ENCODE measurements at places on chromosomes 13 and 19.

DNA sequence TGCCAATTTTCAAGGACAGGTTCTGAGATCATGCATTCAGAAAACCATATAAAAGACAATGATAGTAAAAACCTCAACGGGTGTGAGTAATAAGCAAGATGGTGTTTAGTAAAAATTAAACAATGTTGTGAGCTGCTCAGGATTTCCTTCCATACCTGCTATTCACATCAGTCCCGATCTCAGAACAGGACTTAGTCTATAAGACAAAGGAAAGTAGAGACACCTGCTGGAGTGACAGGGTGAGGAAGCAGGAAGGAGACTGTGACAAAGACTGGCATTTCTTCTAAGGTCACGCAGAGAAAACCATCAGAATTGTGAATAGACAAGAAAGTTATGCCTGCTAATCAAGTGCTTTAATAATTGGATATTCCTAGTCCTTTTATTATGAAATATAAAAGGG is 648.0 kb downstream of the DACH1 start:
- H3K36me3 ChIP-seq, result no peaks in the 10 kb centered on the region
- H3K27ac ChIP-seq, result no peak overlapping the region
- no peaks in the 10 kb centered on the region for H3K27me3 ChIP-seq
- no peak for DNase-seq

DNA sequence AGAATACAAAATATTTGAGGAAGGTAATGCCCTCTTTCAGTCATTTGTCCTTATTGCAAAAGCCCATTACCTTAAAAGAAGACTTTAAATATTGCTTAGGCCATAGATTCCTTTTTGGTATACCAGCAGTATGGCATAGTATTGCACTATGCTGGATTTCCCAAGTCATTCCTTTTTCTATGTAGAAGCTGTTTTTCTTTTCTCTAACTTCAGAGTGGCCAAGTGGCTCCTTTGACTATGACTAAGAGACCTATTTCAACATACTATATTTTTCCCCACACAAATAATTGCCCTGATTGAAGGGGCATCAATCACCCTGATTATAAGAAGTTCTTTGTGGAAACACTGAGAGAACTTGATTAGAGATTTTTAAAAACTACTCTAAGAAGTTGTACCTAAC is 68.6 kb downstream of the UFM1 start:
- H3K4me1 ChIP-seq, result no peaks in the 10 kb centered on the region
- no peak overlapping the region for H3K4me3 ChIP-seq
- DNase-seq, result no peak
- H3K27ac ChIP-seq, result no peak overlapping the region

DNA sequence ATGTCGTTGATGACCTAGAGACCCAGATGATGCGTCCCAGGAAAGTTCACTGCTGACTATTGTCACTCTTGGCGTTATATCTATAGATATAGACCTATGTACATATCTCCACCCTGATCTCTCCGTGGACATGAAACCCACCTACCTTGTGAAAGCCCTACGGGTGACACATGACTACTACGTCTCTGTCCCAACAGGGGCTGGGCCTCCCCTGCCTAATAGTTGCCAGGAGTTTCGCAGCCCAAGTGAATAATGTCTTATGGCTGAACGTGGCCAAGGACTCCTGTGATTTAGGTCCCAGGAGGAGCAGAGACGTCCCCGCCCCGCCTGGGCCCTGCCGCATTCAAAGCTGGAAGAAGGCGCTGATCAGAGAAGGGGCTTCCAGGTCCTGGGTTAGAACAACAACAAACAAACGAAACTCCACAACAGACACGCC is 4.9 kb upstream of the POU4F1 start:
- H3K4me3 ChIP-seq, result no peak overlapping the region
- H3K27me3 ChIP-seq, result peaks cover 68% of the 10 kb centered on the region

DNA sequence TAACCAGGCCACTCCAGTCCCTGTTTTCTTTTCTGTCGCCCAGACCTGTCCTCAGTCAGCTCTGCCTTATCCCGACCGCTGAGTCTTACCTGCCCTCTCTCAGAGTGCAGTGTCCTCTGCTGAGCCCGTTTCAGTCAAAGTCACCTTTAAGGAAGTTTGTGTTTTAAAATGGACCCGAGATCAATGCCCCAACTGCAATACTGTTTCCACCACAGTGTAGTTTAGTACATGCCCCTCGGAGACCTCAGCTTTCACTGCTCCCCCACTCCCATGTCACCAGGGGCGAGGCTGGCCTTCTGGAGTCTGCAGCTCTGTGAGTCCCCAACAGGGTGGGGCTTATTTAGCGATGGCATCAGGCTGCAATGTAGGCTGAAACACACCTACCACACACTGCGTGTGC is 248.4 kb upstream of the TSHZ3 start:
- H3K27me3 ChIP-seq, result no peaks in the 10 kb centered on the region
- H3K36me3 ChIP-seq, result no peaks in the 10 kb centered on the region
- no peak overlapping the region for H3K4me3 ChIP-seq
- DNase-seq, result no peak
- no peak overlapping the region for H3K27ac ChIP-seq

DNA sequence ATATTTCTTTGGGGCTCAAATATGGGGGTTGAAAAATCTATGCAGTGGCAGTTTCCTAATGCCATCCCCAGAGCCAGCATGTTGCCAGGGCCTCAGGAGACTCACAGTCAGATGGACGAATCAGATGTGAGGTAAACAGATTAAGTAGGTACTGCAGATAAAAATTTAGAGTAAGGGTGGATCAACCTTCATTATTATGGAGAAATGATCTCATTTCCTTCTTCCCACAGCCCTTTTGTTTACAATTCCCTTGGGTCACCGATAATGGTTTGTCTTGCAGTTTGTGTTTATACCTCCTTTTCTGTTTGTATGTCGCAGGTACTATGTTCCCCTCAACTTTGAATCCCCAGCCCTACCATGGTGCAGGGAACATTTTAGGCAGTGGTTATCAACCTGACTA is 20.0 kb downstream of the DIAPH3 start:
- no peak for DNase-seq
- no peak overlapping the region for H3K4me3 ChIP-seq
- no peaks in the 10 kb centered on the region for H3K36me3 ChIP-seq
- H3K4me1 ChIP-seq, result no peaks in the 10 kb centered on the region

DNA sequence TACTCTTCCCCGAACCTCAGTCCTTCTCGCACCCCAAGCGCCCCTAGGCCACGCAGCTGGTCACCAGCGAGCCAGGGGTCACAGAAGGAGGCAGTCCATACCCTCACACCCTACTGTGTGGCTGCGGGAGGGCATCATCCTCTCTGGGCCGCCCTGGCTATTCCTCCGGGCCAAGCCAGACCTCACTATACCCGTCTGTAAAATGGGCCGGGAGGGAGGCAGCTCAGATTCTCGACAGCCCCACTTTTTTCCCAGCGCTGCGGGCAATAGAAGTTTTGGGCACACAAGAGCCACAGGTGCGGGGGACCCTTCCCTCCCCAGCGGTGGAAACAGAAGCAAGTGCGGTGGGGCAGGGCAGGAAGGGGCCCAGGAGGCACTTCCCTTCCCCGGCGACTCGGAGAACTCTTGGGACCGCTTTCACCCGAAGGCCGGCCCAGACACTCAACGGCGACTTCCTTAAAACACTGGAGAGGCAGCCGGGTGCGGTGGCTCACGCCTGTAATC is 5.6 kb upstream of the ARRDC2 start:
- peak overlapping the region; percentile 46 for H3K4me3 ChIP-seq
- no peak for DNase-seq
- no peak overlapping the region for H3K27ac ChIP-seq
- no peaks in the 10 kb centered on the region for H3K36me3 ChIP-seq
- H3K4me1 ChIP-seq, result peaks cover 15% of the 10 kb centered on the region

GRCh38 chr13:29917650-29918049 is 67.2 kb upstream of the UBL3 start:
- H3K4me1 ChIP-seq, result peaks cover 1% of the 10 kb centered on the region
- H3K27me3 ChIP-seq, result no peaks in the 10 kb centered on the region
- no peaks in the 10 kb centered on the region for H3K36me3 ChIP-seq
- no peak for DNase-seq

DNA sequence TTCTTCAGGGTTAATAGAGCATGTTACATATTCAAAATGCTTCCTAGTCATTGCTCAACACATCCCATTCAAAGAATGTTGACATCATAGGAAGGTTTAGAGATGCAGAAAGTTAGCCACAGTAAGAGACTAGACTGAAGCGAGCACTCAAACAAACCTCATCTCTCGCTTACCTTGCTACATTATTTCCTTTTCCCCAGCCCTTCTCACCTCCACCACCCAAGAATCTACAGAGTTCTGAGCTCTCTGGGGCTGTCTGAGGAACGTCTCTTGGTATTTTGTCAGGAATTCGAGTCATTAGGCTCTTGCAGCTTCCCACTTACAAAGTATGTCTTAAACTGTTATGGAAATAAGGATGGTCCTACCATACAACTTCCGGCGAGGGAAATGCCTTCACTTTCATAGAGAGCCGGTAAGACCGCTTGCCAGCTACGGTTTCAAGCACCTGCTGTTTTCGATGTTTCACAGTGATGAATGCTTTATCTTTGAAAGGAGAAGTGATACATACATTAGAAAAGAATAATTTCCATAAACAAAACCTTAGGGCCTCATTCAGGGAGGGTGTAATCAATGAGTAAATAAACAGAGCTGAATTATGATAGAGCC is 65.1 kb downstream of the FLT1 start:
- H3K36me3 ChIP-seq, result no peaks in the 10 kb centered on the region
- no peaks in the 10 kb centered on the region for H3K27me3 ChIP-seq

GRCh38 chr13:84439108-84439507 is 556.8 kb upstream of the SLITRK1 start:
- no peaks in the 10 kb centered on the region for H3K27me3 ChIP-seq
- H3K36me3 ChIP-seq, result no peaks in the 10 kb centered on the region
- no peak for DNase-seq
- no peak overlapping the region for H3K27ac ChIP-seq
- no peak overlapping the region for H3K4me3 ChIP-seq

- H3K4me3 ChIP-seq, result no peak overlapping the region
- H3K4me1 ChIP-seq, result peaks cover 2% of the 10 kb centered on the region
- H3K36me3 ChIP-seq, result no peaks in the 10 kb centered on the region
- H3K27me3 ChIP-seq, result no peaks in the 10 kb centered on the region
These were observed 7.9 kb upstream of the DPY19L3 start for GRCh38 chr19:32397671-32398101.

- no peak for DNase-seq
- H3K4me3 ChIP-seq, result no peak overlapping the region
- no peak overlapping the region for H3K27ac ChIP-seq
- H3K36me3 ChIP-seq, result no peaks in the 10 kb centered on the region
- H3K27me3 ChIP-seq, result no peaks in the 10 kb centered on the region
These were observed 564.1 kb downstream of the DCT start for GRCh38 chr13:93915269-93915809.

- H3K4me3 ChIP-seq, result no peak overlapping the region
- H3K36me3 ChIP-seq, result peaks cover 98% of the 10 kb centered on the region
- H3K27ac ChIP-seq, result no peak overlapping the region
- H3K27me3 ChIP-seq, result no peaks in the 10 kb centered on the region
- no peak for DNase-seq
These were observed 5.6 kb upstream of the FDX2 start for GRCh38 chr19:10321417-10321797.

DNA sequence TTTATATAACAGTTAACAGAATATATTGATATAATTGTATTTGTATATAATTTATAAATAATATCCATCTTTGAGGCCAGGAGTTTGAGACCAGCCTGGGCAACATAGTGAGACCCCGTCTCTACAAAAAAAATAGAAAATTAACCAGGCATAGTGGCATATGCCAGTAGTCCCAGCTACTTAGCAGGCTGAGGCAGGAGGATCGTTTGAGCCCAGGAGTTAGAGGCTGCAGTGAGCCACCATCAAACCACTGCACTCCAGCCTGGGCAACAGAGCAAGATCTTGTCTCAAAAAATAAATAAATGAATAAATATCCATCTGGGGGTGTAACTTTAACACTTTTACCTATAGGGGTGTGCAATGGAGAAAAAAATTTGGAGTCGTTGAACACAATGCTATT is 1.3 kb upstream of the SHFL start:
- H3K36me3 ChIP-seq, result peaks cover 8% of the 10 kb centered on the region
- no peaks in the 10 kb centered on the region for H3K27me3 ChIP-seq
- no peak overlapping the region for H3K27ac ChIP-seq
- no peak for DNase-seq
- H3K4me3 ChIP-seq, result no peak overlapping the region

GRCh38 chr13:73419186-73419585 is 360.4 kb downstream of the KLF5 start:
- no peaks in the 10 kb centered on the region for H3K36me3 ChIP-seq
- no peak for DNase-seq
- no peak overlapping the region for H3K27ac ChIP-seq
- no peaks in the 10 kb centered on the region for H3K27me3 ChIP-seq
- no peak overlapping the region for H3K4me3 ChIP-seq

DNA sequence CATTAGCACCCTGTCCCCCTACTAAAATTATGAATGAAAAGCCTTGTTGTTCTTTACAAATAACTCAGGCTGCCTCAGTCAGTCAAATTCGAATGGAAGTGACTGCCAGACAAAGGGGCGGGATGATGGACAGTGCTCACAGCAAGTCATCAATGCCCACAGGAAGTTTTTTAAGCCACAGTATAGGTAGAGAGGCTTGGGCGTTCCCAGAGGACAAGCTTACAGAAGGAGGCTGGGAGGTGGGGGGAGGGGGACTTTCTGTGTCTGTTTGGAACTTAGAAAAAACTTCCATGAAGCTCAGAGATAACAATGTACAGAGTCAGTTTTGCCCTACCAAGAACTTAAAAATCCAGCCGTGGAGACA is 18.5 kb upstream of the SPRY2 start:
- H3K27ac ChIP-seq, result no peak overlapping the region
- no peaks in the 10 kb centered on the region for H3K27me3 ChIP-seq
- no peak overlapping the region for H3K4me3 ChIP-seq
- no peak for DNase-seq
- H3K36me3 ChIP-seq, result no peaks in the 10 kb centered on the region

DNA sequence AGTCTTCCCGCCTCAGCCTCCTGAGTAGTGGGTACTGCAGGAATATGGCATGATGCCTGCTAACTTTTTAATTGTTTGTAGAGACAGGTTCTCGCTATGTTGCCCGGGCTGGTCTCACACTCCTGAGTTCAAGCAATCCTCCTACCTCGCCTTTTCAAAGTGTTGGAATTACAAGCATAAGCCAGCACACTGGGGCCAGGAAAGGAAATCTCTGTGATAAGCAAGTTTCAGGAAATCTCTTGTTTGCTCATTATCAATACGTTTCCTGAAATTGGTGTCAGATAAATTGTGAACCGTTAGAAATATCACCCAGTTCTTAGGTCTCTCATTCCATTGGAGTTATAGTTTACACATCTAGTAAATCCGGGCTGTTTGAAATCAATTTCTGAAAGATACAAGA is 14.2 kb downstream of the WBP4 start:
- no peaks in the 10 kb centered on the region for H3K4me1 ChIP-seq
- peaks cover 21% of the 10 kb centered on the region for H3K36me3 ChIP-seq
- no peaks in the 10 kb centered on the region for H3K27me3 ChIP-seq
- no peak overlapping the region for H3K27ac ChIP-seq

GRCh38 chr13:30194906-30195305 is 112.4 kb downstream of the KATNAL1 start:
- no peak overlapping the region for H3K4me3 ChIP-seq
- no peaks in the 10 kb centered on the region for H3K4me1 ChIP-seq
- DNase-seq, result no peak
- no peak overlapping the region for H3K27ac ChIP-seq
- H3K27me3 ChIP-seq, result no peaks in the 10 kb centered on the region
- H3K36me3 ChIP-seq, result peaks cover 4% of the 10 kb centered on the region

Data from thymus (tissue), 14 donors.